NB4 (cell line): ENCODE measurements at places on chromosomes 4 and X.

GRCh38 chr4:100632163-100632562, 114.3 kb upstream of the EMCN start:
- no peak for DNase-seq

DNA sequence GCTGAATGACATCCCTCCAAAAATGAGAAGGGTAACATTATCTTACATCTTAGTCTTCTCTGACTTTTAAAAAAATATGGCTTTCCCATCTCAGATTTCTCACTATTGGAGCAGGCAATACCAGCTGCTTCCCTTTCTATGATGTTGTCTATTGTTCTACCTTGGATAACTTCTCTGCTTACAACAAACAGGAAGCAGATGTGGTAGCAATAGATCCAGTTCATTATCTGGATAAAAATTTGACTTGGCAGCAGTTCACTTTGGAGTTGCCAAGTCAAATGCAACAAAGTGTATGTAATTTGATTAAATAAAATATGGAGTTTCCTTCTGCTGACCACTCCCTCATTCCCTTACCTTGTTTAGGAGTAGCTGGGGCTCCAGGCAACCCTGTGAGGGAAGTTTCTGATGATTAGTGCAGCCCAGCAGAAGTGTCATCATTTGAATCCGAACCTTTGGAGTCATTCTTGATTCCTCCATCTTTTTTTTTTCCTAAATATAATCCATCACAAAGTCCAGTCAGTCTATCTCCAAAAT, 72.0 kb upstream of the GPRIN3 start:
- no peak for DNase-seq

DNA sequence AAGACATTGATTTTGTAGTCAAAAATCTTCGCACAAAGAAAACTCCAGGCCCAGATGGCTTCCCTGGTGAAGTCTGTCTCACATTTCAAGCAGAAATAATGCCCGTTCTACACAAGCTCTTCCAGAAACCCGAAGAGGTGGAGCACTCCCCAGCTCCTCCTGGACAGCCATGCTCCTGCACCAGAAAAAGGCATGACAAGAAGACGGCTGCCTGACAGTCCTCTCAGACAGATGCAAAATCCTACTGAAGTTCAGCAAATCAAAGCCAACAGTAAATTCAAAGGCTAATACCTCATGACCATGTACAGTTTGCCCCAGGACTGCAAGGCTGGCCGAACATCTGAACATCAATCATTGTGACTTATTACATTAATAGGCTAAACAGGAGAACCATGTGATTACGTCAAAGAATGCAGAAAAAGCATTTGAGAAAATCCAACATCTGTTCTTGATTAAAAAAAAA, 30.8 kb upstream of the MXD4 start:
- no peak for DNase-seq

DNA sequence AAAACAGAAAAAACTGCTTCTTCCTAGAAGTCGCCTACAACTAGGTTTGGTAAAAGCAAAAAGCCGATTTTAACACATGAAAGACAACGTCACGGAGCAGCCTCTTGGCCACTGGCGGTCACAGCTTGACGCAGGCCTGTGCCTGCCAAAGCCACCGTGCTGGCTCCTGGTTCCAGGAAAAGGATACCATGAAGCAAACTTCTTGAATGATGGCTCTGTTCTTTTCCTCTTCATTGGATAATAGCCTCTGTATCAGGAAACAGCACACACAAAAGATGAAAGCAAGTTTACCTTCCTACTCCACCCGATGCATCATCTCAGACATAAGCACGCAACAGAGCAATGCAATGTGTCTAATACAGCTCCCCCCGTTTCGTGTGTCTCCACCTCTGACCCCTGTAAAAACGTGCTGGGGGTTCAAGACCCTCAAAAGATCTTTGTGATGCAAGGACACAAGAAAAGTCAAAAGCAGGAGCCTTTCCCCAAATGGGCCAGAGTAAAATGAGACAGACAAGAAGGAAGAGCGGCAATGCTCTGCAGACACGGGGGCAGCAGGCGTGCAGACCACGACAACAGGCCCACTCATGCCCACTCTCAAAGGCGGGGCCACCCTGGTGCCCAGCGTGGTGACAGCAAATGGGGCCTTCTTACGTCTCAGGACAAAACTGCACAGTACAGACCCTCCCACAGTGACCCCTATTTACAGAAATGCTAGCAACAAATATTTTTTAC, 19.4 kb downstream of the GAK start:
- no peak for DNase-seq

DNA sequence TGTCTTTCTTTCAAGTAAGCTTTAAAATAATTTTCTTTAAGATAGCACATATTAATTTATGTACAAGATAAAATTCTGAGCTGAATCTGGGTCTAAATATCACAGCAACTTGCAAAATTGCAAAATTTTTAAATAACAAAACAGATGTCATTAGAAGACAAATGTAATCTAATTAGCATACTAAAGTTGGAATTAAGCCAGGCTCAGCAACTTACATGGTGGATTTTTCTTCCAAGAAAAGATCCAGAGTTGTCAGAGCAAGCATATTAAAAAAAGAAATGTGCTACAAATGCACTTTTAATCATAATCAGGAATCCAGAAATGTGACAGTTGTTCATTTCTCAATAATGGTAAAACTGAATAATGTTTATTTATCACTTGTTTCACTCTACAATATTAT, 906.9 kb upstream of the INTU start:
- DNase-seq: no peak

DNA sequence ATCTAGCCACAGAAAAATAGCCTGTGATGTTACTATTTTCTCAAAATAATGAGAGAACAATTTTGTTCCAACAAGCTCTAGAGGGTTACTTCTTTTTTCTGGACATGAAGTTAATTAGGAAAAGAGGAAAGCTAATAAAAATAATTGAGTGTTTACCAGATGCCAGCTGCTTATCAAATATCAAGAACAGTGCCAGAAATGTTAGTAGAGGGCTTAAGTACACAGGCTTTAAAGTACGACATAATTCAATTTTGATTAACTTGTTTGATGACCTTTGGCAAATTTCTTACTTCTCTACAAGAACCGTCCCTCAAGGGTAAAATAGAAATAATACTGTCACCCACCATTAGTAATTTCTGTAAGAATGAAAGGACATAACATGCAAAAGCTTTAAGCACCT, 977.0 kb downstream of the FSTL5 start:
- DNase-seq: no peak

GRCh38 chrX:133669214-133669613, 253.9 kb upstream of the GPC4 start:
- DNase-seq: no peak

DNA sequence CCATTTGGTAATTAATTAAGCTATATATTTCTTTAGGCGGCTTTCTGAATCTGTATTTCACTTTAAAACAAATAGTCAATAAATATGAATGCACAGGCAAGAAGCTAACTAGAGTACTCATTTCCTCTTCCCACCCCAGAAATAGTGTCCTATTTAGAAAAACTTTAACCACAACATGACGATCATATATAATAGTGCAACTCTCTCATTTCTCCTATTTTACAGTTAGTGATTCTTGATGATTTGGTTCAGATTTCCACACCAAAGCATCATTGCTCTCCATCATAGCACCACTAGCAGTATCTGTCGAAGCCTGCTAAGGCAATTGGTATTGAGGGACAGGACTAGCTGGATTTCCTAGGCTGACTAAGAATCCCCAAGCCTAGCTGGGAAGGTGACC, 184.0 kb upstream of the GALNTL6 start:
- no peak for DNase-seq

DNA sequence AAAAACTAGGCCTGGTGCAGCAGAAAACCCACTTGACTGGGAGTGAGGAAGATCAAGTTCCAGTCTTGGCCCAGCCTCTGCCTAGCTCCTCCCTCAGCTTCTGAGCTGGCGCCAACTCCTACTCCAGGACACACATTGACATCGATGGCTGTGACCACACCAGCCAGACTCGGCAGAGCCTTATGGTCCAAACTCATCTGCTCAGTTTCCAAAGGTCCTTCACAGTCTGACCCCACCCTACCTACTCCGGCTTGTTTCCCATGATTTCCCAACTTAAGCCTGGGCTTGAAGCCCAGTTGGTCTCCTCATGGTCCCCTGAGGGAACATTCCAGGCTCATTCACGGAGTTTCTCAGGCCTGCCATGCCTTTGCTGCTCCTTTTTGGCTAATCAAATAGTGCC, 10.1 kb downstream of the ELF4 start:
- DNase-seq: no peak

DNA sequence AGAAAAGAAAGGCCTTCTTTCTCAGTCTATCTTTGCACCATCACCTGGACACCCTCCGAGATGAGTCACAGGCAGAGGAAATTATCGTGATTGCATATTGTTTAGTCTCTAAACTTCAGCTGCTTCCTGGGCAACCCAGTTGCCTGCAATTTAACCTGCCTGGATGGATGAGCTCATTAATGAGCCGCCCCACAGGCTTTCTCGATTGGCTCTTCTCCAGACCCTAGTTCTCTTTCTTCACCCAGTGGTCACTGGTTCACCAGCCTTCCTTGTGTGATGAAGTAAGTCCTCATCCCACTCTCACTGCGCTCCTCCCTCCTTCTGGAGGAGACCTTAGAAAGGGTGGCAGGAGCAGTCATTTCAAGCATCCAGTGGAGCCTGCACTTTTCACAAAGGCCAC, 94.4 kb downstream of the SOWAHB start:
- DNase-seq: no peak

DNA sequence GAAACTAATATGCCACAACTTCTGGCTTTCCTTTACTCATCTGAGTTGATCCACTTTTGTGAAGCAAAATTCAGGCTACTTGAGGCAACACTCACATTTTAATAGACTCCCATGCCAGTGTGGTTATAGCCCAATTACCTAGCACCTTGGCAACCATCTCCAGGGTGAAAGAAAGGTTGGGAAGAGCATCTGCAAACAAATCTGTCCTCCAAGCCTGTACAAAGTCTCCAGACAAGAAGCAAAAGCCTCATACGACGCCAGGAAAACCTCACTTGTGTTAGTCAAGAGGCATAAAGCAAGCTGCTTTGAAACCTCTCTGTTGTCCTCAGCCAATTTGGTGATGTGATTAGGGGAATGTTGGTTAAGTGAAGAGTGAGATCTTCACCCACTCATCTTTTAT, 246.6 kb downstream of the THOC2 start:
- DNase-seq: no peak

- peak; percentile 47 for DNase-seq
Observed at GRCh38 chr4:1753697-1754311, 32.5 kb downstream of the TACC3 start.
